ENCODE measurements at places on chromosomes 5 and 9.
A peak's percentile ranks its signal among the peaks of the same experiment; 100 is the strongest.

GRCh38 chr5:169880012-169880663 is 100.2 kb downstream of the INSYN2B start:
- DNase-seq = no peak

GRCh38 chr5:167242701-167243100 is 1048.7 kb upstream of the WWC1 start:
- DNase-seq = no peak

- no peak for DNase-seq
Observed at GRCh38 chr5:80255431-80255810, 427 bp downstream of the SERINC5 start.

DNA sequence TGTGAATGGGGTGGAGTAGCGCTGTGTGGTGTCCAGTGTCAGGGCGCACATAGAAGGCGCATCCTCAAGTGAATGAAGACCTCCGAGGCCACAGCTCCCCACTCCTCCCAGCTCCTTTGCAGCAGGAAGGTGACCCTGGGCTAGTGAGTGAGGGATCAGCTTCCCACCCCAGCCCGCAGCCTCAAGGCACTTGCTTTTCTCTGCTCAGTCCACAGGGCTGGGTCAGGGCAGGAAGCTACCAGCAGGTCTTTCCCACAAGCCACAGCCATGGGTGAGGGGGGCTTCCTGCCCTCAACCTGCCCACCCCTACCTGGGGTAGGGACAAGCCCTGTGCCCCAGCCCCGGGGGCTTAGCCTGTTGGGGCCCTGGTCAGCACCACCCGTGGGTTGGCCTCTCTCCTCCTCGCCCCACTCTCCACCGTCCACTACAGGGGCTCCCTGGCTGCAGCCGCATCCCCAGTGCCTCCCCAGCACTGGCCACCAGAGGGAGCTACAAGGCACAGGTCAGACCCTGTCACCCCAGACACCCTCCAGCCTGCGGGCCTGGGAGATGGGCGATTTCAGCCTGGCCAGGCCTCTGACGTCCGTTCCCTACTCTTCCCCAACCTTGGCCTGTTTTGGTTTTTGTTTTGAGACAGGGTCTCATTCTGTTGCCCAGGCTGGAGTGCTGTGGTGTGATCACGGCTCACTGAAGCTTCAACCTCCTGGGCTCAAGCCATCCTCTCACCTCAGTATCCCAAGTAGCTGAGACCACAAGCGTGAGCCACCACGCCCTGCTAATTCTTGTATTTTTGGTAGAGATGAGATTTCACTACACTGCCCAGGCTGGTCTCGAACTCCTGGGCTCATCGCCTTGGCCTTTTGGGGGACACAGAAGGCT is 1.3 kb upstream of the ABCA2 start:
- peak; percentile 96 for DNase-seq

GRCh38 chr9:107358986-107359385 is 75.9 kb downstream of the RAD23B start:
- no peak for DNase-seq

DNA sequence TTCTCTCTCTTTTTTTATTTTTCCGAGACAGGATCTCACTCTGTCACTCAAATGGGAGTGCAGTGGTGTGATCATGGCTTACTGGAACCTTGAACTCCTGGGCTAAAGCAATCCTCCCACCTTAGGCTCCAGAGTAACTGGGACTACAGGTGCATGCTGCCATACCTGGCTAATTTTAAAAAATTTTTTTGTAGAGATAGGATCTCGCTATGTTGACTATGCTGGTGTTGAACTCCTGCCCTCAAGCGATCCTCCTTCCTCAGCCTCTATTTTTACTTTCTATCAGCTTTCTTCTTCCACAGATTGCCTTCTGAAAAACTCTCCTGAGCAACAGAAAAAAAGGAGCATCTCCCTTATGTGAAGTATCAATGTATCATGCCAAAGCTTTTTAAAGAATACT is 14.1 kb upstream of the ERBIN start:
- no peak for DNase-seq

DNA sequence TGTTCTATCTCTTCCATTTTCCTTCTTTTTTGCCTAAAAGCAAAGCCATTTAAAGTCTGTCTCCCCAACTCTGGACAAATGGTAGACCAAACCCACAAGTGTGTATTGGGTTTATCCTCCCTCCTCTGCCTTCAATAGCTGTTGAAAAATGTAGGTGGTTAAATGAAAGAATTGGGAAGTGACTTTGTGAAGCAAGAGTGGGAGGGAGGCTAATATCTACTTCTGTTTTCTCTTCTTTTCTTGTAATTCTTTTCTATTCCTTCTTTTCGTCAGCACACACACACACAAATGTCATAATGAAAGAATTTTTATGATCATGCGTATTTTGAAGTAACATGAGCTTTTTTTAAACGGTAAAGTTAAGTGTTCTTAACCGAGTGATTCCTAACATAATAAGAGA is 3.8 kb downstream of the CCDC152 start:
- no peak for DNase-seq

DNA sequence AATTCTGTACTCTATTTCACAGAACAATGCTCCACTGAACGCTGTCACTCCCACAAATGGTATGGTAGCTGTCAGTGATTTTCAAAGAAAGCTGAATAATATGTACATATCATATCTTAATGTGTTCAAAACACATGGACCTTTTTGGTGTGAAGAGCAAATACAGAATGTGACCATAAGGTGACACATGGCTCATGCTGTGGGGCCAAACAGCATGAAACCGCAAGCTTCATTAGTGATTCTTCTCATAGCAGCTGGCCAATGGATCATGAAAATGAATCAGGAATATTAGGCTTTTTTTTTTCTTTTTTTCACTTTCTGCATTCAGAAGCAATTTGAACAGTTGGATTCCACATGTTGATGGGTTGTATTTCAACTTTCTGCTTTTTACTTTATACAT is 54.9 kb upstream of the CDH9 start:
- DNase-seq = no peak

DNA sequence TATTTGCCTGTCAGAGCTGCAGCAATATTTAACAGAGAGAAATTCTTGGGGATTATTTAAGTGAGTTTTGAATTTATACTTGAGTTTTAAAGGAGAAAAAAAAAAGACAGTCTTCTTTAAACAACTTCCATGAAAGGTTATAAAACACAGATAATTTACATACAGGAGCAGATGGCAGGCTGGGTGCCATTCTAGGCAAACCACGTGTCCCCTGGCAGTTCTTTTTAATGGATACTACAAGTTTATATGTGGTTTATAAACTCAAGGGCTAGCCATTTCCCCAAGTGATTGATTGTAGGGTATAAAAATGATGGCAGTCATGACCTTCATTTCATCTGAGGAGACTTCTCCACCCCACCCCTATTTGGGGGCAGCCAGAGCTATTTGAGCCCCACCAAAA is 166.6 kb downstream of the FSTL4 start:
- DNase-seq = no peak

DNA sequence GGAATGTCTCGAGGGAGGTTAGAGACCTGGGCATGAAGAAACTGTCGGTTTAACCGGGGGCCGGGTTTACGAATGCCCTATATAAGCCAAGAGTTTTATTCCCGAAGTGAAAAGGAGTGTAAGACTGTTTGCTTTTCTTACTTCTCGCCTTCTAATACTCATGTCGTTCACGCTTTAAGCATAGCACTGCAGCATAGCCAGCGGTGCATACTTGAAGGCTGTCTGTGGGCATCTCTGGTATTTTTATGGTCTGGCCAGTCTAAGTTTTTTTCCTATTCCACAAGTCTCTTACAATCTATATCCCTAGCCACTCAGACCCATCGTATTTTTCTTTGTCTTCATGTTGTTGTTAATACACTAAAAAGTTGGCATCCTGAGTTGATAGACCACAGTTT is 1.2 kb downstream of the UHRF2 start:
- DNase-seq = no peak

DNA sequence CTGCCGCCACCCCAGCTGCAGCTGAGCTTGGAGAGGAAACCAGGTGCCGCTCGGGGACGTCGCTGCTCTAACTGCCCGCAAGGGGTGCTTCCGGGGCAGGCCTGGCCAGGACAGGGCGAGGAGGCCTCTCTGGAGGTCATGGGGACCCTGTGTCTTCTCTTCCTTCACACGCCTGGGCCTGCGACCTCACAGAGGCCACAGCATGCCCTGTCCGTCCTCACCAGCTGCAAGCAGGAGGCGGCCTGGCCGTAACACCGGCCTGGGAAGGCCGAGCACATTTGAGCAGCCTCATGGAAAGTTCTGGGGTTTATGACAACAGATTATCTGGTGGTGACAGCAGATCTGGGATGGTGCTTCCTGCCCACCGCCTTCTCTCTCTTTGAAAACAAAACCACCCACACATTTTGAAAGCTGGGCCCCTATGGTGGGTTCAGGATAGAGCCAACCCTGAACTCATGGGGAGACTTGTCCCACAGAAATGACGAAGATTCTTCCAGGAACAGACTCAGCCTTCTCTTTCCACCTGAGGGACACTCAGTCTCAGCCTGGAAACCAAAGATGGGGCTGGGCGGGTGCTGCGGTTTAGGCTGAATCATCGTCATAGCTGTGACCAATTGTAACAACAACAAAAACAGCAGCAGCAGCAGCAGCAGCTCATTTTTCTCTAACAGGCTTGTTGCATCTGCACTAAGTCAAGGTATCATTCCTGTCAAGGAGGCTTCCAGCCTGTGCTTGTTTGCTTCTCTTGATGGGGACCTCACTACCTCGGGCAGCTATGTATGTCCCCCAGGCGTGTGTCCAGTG is 99.6 kb upstream of the RAPGEF1 start:
- DNase-seq = peak; percentile 70

GRCh38 chr5:133801955-133802751 is 166.3 kb downstream of the C5orf15 start:
- DNase-seq = no peak

DNA sequence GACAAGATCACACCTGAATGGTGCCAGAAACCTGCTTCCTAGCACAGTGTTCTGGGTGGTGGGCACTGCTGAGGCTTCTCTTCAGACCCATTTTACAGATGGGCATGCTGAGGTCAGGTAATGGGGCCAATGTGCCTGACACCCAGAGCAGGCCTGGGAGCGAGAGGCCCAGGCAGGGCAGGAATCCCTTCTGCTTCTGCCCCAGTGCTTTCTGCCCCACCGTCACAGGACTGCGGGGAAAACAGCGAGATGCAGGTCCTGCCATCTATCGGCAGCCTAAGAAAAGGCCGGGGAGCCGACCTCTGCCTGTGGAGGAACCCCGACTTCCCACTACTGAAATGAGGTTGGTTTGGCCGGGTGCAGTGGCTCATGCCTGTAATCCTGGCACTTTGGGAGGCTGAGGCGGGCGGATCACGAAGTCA is 22.8 kb upstream of the RNU6ATAC start:
- DNase-seq = no peak
